Activated CD8-positive, alpha-beta T cell treated with anti-CD3 and anti-CD28 coated beads for 36 hours (primary cell): ENCODE measurements at places on chromosomes 1 and 21. TPM values are rescaled to one million over a fixed set of nuclear protein-coding genes. Genes with fewer than 3 reads are reported as not detected.

- no peak for DNase-seq
Observed at GRCh38 chr1:30268923-30269666, 454.3 kb downstream of the MATN1 start.

GRCh38 chr1:85555867-85556573 lies 24.5 kb upstream of the CCN1 start:
- no peak for DNase-seq

DNA sequence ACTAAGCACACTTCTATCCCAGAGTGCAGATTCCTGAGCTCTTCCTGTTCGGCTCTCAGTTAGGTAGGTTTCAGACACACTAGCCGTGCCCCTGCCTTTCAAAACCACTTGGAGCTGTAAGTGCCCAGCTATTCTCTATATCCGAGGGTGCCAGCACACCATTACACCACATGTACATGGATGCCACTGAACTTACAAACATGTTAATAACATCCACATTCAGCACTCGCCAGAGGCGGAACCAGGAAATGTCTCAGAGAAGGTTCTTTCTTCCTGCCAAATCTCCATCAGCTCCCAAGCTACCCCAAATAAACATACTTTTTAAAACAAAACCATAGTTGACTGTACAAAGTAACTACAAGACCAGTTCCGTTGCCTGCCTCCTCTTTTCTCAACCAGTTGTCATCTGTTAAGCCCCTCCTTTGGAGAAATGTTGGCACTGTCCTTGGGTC lies 78.4 kb upstream of the CTTNBP2NL start:
- DNase-seq, result no peak

GRCh38 chr1:34292472-34292871 lies 115.8 kb downstream of the C1orf94 start:
- DNase-seq, result no peak

The RSBN1 gene
- 28.3 TPM for total RNA-seq

The CHIT1 gene
- 0.74 TPM for total RNA-seq

The S100A14 gene
- total RNA-seq, result not detected
